GM12865 (cell line): ENCODE measurements at places on chromosomes 5 and 9.

DNA sequence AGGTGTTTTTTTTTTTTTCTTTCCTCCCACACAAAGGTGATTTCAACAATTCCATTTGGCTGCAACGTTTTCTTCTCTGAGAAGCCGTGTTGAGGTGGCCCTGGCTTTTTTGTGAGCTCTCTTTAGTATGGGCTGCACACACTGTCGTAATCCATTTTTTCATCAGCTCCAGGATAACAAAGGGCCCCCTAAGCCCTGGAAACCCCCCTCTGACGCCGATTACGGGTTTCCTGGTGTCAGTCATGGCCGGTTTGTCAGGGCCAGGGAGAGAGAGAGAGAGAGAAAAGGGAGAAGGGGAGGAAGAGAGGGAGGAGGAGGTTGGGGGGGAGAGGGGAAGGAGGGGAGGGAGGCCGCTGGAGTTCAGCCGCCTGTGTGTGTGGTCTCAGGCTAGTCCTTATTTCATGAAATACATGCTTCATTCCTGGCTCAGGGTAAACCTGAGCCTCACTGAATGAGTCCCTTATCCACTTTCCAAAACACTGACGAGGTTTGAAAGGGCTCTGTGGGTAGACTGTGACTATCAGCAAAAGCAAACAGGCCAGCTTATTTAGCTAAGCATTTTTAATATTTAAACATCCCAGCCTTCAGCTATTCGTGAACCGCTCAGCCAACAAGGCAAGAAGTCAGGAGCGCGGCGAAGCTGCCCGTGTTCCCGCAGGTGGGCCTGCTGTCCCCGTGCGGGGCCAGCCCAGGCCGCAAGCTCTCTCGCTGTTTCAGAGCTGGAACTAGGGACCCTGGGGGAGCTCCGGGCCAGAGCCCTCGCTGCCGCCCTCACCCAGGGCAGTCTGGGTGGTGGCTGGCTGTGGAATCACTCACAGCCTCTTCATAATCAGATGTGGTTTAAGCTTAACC is 172.8 kb downstream of the ERCC6L2 start:
- DNase-seq: no peak

DNA sequence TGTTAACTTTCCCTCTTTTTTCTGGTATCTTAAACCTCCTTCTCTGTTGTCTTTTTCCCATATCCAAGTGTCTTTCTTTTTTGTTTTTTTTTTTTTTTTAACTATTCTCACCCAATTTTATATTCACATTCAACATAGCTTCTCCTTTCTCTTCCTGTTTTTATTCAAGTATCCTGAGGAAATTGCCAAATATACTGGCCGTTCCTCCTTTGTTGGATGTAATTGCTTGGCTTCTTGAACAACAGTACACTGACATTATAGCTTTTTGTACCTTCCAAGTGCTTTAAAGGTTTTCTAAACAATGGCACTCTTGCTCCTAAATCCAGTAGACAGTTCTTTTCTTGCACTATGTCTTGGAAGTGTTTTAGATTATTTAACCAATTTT is 1146.8 kb downstream of the MAT2B start:
- no peak for DNase-seq

DNA sequence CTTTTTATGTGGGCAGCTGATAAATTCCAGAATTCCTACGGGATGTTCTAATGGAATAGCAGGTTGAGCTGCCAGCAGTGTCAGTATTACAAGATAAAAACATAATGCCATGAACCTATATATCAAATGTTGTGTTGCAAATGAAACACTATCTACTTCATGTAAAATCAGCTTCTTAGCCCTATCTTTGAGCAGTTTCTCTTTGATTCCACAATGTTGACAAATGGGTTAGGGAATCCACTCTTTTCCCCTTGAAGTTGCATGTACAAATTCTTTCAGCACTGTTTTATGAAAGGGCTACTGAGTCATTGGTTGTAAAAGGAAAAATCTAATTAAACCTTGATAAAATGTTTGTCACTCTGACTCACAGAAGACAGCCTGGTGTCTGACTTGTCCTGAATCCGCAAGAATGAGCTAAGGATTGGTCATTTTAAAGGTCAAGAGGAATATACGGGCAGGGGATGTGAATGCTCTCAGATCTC is 950.6 kb upstream of the NUDT12 start:
- DNase-seq: no peak

GRCh38 chr5:59543821-59544442 is 349.6 kb downstream of the PDE4D start:
- DNase-seq: no peak

DNA sequence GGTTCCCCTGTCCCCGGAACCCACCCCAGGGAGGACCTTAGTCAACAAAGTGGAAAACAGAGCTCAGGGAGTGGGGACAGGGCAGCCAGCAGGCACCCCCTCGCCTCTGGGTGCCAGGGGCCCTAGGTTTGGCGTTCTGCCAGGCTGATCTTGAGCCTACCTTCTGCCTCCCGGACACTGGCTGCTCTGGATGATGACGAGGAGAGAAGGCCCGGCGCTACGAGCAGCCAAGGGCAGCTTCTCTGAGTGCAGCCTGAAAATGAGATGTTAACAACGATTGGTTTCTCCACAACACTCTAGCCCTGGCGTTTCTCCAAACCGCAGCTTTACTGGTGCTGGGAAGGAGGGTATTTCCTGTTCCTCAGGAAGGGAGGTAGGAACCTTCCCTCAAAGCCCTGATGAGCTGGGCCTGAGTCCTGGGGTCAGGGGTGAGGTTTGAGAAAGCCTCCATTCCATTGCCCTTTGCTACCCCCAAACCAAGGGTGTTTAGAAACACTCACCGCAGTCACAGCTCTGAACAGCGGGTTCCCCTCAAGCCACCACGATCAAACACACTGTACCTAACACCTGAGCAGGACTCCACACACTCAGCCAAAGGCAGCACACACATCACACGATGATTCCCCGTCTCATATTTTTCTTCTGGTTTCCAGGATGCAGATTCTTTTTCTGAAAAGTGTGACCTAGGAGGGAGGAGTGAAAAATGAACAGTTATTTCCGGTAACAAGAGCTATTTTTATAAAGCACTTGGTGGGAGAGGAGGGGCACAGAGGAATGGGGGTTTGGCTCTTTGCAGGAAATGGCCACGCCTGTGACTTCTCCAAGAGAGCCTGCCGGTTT is at the start of gene STING1:
STING1 (minus strand) TSS at position 709 of the 840 bp plus-strand sequence. CDS start 1,054 bp downstream, outside the sequence.
- DNase-seq: peak; percentile 77

GRCh38 chr5:180334176-180334575 is 19.0 kb downstream of the GFPT2 start:
- no peak for DNase-seq

DNA sequence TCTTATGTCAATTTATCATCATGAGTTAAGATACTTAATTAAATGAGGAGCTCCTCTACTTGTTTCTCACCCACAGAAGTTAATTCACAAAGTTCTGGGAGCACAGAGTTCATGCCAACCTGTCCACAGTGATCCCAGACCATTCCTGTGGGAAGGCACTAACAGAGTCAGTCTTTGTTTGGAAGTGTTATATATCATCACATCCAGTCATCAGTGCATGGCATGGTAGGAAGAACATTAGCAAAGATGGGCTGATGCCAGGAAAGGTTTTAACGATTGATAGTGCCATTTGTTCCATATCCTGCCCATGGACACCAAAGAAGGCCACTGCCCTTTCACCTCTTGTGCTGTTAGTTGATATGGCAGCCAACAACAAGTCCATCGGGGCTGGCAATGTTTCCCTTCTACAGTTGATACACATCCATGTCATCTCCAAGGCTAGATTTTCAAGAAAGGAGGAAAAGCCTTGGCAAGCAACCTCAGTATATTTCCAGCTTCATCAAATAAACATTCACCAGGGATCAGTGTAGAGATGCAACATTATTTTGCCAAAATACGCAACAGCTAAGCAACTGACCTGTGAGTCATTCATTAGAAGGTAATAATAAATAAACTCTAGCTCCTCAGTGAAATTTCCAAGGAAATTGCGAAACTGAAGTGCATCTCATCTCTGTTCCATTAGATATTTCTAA is 169.6 kb downstream of the RORB start:
- DNase-seq: no peak

DNA sequence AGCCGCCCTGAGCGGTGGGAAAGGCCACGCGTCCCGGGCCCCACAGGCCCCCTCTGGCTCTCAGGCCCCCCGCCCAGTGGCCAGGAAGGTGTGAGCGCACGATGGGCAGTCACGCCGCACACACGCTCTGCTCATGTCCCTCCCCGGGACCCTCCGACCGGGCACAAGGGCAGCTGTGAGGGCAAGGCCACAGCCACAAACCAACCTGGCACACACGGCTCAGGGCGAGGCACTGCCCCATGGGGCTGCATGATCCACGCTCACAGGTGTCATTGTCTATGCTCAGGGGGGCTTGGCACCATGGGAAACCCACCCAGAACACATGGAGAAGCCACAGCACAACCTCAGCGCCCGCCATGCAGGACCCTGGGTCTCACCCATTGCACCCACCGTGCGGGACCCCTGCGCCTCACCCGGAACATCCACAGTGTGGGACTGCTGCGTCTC is 51.3 kb downstream of the SLC12A7 start:
- DNase-seq: no peak
